ENCODE measurements at places on chromosomes 3 and 15. TPM values are rescaled to one million over a fixed set of nuclear protein-coding genes. Genes with fewer than 3 reads are reported as not detected.

The DPPA2 gene
- not detected for total RNA-seq

The ZKSCAN7 gene
- 6.8 TPM for total RNA-seq

The KLHL18 gene
- total RNA-seq: 31.9 TPM

The AHSG gene
- not detected for total RNA-seq

The ACTR8 gene
- 42.6 TPM for total RNA-seq

The CX3CR1 gene
- 0.12 TPM for total RNA-seq

The KLHL6 gene
- not detected for total RNA-seq

The GOLGA6B gene
- total RNA-seq: not detected

The RNF7 gene
- total RNA-seq: 104 TPM

The TNNC1 gene
- 13.7 TPM for total RNA-seq

The TIGIT gene
- total RNA-seq: not detected

The SLC15A2 gene
- total RNA-seq: 0.92 TPM

The EPHB3 gene
- 7.2 TPM for total RNA-seq

The CFAP161 gene
- total RNA-seq: not detected

The FOXB1 gene
- not detected for total RNA-seq

The ATXN7 gene
- total RNA-seq: 19.5 TPM

The IMPDH2 gene
- 199 TPM for total RNA-seq

The CLSTN2 gene
- 63.7 TPM for total RNA-seq

The THSD4 gene
- total RNA-seq: 3.4 TPM

The SELENOS gene
- 87.8 TPM for total RNA-seq

The CFAP100 gene
- not detected for total RNA-seq

The GJD2 gene
- not detected for total RNA-seq

The MUSTN1 gene
- 1.4 TPM for total RNA-seq

The PRSS50 gene
- total RNA-seq: not detected

The LRRK1 gene
- 11.3 TPM for total RNA-seq

The RTP3 gene
- not detected for total RNA-seq

The NLGN1 gene
- total RNA-seq: not detected

The IGSF11 gene
- total RNA-seq: not detected

Data from chondrocyte (in vitro differentiated cells).